CD4-positive, alpha-beta T cell treated with Interleukin-17A for 1 hour (primary cell): ENCODE measurements at places on chromosomes 13 and 19.

DNA sequence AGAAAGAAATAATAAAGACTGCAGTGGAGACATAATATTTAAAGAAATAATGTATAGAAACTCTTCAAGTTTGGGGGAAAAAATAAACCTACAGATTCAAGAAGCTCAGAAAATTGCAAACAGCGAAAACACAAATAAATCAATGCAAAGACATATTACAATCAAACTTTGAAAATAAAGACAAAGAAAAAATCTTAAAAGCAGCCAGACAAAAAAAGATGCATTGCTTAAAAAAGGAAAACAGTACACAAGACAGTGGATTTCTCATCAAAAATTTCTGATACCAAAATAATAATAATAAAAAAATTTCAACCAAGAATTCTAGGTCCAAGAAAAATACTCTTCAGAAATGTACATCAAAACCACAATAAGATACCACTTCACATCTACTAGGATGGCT is 681.0 kb downstream of the UQCRFS1 start:
- no peak for DNase-seq

DNA sequence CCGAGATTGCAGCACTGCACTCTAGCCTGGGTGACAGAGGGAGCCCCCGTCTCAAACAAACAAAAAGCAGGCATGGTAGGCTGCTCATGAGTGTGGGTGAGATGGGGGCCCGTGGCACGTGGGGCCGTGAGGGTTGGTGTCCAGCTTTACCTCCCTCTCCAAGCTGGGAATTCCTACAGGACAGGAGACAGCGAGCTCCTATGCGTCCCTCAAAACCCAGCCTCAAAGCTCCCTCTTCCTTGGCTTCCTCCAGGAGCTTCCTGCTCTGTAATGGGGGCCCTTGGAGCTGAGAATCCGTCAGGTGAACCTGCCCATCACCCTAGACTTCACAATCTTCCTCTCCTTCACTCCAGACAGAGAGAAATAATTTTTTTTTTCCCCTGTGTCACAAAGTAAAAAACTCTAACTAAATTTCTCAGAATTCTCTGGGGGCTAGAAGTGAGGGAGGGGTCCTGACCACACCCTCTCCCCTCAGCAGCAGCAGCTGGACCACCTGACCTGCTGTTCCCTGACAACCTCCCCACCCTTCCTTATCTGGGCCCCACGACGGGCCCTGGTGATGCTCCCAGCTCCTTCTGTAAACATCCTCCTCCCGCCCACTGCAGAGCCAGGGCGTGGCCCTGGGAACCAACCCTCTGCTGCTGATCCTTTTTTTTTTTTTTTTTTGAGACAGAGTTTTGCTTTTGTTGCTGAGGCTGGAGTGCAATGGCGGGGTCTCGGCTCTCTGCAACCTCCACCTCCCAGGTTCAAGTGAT is 22.1 kb upstream of the WDR18 start:
- DNase-seq: no peak

DNA sequence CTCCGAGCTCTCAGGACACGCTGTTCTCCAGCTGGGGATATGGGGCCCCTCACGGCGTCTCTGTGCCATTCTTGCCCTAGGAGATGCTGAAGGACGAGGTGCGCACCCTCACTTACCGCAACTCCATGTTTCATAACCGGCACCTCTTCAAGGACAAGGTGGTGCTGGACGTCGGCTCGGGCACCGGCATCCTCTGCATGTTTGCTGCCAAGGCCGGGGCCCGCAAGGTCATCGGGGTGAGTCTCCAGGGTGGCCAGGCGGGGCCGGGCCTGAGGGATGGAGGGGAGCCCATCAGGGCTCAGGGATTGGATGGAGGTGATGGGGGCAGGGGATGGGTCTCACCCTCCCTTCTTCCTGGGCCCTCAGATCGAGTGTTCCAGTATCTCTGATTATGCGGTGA is 4.8 kb downstream of the PRMT1 start:
- DNase-seq: no peak

DNA sequence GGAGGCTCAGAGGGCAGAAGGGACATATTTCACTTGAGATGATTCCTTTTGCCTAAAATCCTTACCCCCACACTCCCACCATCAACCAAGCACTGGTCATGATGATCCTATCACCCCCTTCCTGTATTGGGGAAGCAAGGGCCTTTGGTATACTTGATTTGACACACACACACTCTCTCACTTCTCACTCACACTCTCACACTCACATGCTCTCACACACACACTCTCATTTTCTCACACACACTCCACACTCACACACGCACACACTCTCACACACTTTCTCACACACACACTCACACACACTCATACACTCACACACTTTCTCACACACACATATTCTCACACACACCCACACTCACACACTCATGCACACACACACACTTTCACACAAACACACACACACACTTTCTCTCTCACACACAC is 8.6 kb downstream of the RGCC start:
- peak; percentile 65 for DNase-seq

DNA sequence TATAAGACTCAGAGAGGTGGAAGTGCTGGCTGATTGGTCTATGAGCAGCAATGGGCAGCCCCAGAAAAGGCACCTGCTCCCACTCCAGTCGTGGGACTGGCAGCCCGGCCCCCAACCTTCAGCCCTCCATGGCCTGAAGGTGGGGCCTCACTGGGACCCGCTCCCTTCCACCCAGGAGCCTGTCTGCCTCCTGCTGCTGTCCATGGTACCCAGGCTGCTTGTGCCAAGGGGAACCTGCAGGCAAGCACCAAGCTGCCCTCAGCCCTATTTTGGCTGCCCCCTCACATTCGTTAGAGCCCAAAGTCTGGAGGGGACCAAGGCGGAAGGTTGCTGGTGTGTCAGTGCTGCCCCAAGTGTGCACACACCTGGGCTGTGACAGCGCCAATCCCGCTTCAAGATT is 2304.9 kb downstream of the PCDH9 start:
- no peak for DNase-seq
